ENCODE measurements at places on chromosomes 7 and 10.

GRCh38 chr10:30459283-30459682 lies 25.3 kb downstream of the MAP3K8 start:
- DNase-seq: no peak

- DNase-seq: no peak
Measured at GRCh38 chr7:105480931-105481330, 41.1 kb downstream of the PUS7 start.

DNA sequence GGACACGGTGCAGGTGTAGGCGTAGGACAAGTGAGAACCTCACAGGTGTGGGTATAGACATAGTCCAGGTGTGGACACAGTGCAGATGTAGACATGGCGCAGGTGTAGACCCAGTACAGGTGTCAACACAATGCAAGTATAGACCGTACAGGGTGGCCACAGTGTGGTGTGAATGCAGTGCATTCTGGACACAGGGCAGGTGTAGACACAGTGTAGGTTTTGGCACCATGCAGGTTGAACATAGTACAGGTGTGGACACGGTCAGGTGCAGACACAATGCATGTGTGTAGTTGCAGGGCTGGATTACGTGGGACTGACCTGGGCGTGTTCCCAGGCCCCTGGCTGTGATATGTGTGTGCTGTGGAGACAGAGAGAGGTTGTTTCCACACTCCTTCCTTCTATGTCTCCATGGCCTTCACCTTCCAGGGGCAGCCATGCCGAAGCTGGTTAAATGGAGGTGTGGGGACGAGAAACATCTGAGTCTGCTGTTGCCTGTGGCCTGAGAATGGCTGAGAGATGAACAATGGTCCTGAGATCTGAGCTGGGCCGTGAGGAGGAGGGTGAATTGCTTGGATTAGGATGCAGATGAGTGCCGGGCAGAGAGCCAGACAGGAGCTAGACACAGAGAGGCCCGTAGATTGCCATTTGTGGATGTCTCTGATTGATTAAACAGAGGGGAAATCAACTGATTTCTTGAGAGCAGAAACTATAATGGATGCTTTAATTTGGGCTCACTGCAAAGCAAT lies 343.9 kb upstream of the SHH start:
- DNase-seq: no peak

DNA sequence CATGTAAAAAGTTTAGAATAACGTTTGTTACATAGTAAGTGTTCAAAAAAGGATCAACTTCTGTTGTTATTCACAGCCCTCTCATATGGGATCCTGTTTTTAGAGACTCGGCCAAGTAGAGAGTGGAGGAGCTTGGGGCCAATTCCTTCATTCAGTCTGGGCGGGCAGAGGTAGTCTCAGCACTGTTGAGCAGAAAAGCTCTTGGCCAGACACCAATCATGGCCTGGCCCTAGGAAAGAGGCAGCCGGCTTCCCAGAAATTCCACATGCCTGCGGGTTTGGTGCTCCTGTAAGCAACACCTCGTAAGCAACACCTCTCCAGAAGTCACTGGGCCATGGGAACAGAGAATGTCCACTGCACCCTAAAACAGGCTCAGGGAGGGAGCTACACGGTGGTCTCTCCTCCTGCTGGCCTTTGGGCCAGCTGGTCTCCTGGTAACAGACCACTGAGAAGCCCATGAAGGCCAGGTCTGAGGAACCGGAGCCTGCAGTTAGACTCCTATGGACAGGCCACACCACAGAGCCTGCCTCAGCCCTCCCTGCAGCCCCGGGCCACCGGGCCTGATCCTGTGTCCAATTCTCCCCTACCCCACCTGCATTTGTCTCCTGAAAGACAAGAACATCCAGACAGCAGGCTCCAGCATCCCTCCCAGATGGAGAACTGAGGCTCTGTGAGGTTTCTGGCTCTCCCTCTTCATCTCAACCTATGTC lies 149.1 kb downstream of the GRID1 start:
- DNase-seq: no peak

DNA sequence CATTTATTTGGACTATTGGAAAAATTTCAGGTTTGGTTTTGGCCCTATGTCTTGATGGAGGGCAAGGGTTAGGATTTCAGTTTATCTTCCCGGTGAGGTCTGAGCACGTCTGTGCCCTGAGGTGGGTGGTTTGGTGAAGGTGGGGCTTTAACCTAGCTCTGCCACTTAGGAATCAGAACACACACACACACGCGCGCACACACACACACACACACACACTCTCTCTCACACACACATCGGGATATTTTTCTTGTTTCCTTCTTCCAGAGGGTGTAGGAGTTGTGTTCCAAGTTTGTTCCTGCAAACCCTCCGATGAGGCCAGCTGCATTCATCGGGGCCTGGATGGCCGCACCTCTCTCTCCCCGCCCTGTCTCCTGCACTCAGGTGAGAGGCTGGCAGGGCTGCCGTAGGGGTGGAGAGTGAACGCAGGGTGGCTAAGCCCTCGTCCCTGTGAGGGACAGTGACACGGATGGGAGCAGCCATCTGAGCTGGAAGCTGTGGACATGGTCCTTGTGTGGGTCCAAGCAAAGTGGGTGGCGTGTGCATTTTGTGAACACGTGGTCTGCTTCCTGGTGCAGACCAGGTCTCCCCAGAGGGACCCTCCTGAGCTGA lies 34.2 kb downstream of the CHST12 start:
- DNase-seq: no peak

- no peak for DNase-seq
Measured at GRCh38 chr10:90858461-90858968, 676 bp upstream of the HTR7 start.

- peak; percentile 32 for DNase-seq
Measured at GRCh38 chr10:34405611-34406462, 409.3 kb downstream of the PARD3 start.

DNA sequence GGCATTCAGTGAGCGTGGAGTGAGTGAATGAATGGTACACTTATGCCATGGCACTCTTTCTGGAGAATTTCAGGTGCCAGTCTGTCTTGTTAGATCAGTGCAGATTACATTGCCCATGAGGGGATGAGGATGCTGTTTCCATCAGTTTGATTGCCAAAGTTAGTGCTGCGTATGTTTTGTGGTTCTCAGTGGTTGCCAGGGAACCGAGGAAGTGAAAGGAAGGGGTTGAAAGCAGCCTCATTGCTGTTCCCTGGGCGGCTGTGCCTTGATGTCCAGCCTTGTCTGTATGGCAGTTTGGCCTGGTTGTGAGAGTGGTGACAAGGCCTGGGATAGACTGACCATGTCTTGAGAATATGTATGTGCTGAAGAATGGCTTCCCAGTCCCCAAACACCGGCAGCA lies 30.2 kb downstream of the WBP1L start:
- DNase-seq: peak; percentile 43

DNA sequence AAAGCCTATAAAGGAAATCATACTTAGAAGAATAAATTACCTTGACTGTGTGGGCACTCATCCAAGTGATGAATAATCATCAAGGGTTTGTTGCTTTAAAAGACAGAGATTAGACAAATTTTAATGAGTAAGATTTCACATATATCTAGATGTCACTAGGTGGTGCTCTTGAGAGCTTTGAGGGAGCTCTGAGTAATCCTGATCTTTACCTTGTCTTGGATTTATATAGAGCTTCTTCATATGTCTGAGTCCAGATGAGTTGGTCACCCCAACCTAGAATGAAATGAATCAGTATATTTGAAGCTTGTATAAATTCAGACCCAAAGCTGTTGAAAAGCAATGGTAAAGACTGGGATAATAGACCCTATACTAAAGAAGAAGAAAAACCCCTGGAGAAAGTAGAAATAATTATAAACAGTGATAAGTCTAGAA lies 3.7 kb downstream of the AGR2 start:
- peak; percentile 91 for DNase-seq

DNA sequence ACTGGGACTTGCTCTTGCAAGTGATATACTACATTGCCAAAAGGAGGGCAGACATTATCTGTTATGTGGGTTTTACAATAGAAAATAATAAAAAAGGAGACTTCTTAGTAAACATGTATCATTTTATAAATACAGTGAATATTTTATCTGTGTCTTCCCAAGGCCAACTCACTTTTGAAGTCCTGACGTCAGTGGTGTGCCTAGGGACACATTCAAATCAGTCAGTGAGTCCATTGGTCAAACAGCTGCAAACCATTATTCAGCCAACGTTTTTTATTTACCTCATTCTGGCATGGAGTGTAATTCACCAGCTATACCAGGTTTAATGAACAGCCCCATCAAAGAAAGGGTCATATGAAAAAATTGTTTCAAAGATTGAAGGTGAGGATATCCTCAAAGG lies 263.7 kb downstream of the IPMK start:
- peak; percentile 60 for DNase-seq

DNA sequence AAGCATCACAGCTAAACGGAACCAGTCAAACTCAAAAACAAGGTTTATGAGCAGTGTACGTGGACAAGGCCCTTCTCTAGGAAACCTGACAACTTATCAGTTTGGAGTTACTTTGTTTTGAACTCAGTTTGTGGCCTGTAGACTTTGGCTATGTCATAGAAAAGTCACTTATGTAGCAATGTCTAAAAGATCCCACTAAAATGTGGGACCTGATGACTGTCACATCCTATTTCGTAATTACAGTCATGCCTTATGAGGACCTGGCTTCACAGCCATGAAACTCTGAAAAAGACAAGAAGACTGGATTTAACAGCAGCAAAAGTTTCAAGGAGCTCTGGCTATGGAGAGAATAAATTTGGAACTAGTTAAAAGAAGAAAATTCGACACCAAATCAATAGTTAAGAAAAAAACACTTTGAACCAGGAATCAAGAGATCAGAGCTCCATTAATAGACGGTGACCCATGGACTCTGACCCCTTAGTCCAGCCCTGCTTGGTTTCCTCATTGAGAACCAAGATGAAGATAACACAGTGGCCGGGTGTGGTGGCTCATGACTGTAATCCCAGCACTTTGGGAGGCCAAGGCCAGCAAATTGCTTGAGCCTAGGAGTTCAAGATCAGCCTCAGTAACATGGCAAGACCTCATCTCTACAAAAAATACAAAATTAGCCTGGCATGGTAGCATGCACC lies 204.3 kb downstream of the SFMBT2 start:
- no peak for DNase-seq

Measured in fibroblast of mammary gland (primary cell).